ENCODE measurements at places on chromosomes 6 and 20. TPM values are rescaled to one million over a fixed set of nuclear protein-coding genes. Genes with fewer than 3 reads are reported as not detected.

The DLL1 gene
- 2.6 TPM for polyA plus RNA-seq

DNA sequence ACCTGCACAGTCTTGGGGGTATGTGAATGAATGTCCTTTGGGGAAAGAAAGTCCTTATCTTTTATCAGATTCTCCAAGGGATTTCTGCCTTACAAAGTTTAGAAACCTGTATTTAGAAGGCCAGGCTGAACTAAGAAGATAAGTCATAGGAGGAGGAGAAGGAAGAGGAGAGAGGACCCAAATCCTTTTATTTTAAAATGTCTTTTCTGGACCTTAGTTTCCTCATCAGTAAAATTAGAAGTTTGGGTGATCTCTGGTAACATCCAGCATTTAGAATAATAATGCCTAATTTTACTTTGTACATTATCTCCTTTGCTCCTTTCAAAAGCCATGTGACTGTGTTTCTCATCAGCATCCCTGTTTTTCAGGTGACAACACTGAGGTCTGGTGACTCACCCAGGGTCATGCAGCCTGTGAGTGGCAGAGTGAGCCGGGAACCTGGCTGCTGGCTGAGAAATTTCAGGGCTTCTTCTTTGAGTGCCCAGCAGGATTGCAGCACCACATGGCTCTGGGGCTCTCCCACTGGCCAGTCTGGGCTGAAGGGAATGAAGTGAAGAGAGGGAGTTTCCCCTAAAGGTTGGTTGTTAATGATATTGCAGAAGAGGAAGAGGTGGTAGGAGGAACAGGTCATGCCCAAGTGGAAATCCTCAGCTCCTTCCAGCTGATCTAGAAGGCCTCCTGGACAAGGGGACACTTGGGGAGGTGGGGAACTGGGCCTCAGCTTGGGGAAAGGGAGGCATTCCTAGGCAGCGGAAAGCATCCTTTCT lies 34.0 kb downstream of the VEGFA start:
- H3K27ac ChIP-seq = no peak overlapping the region
- H3K27me3 ChIP-seq = no peaks in the 10 kb centered on the region
- no peak for DNase-seq
- no peaks in the 10 kb centered on the region for H3K36me3 ChIP-seq

DNA sequence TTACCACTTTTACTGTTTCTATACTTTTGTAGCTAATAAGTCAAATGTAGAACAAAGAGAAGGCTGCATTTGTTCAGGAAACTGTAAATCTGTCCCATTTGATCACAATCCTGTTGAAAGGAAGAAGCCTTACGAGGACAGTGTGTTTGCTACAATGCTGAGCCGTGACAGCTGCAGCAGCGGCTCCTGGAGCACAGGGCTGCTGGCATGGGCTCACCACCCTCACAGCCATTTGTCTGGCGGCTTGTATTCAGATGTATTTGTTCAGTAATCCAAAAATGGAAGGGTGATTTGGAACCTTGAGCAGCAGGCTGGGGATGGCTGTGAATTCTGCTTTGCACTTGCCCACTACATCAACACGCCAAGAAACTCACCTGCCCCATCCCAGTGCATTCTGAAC lies 5.7 kb downstream of the TUBB2A start:
- peaks cover 63% of the 10 kb centered on the region for H3K36me3 ChIP-seq
- no peak overlapping the region for H3K27ac ChIP-seq
- no peaks in the 10 kb centered on the region for H3K4me1 ChIP-seq
- no peak overlapping the region for H3K4me3 ChIP-seq
- no peak for DNase-seq

DNA sequence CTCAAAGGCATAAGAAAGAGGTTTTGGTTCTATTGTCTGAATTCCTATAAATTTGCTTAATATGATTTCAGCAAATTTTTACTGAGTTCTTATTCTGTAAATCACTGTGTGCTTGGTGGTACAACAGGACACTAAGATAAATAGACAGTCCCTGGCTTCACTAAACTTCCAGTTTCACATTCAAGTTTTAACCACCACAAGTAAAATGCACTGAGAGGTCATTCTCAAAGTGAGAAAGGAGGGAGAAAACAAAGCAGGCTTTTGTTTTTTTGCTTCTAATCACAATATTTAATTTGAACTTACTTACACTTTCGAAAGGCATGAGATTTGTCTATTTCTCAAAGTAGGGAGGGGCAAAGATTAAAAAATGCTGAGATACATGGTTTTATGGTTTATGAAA lies 445.7 kb downstream of the CDC5L start:
- H3K27ac ChIP-seq = no peak overlapping the region
- peaks cover 5% of the 10 kb centered on the region for H3K4me1 ChIP-seq
- no peaks in the 10 kb centered on the region for H3K36me3 ChIP-seq

DNA sequence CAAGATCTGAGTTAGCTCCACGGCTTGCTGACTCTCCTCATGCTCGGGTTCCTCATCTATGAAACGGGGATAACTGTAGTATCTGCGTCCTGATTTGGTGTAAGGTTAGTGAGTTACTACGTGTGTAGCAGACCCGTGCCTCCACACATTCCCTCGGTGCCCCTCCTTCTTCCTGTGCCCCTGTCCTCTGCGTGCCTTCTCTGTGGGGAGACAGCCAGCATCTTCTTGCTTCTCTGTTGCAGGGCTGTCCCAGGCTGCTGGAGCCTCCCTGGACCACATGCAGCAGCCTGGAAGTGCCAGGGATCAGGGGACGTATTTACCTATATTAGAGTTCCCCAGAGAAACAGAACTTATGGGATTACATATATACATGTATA lies 128.6 kb upstream of the PRND start:
- peaks cover 4% of the 10 kb centered on the region for H3K27me3 ChIP-seq
- H3K36me3 ChIP-seq = no peaks in the 10 kb centered on the region
- no peak for DNase-seq
- no peak overlapping the region for H3K4me3 ChIP-seq
- no peak overlapping the region for H3K27ac ChIP-seq

DNA sequence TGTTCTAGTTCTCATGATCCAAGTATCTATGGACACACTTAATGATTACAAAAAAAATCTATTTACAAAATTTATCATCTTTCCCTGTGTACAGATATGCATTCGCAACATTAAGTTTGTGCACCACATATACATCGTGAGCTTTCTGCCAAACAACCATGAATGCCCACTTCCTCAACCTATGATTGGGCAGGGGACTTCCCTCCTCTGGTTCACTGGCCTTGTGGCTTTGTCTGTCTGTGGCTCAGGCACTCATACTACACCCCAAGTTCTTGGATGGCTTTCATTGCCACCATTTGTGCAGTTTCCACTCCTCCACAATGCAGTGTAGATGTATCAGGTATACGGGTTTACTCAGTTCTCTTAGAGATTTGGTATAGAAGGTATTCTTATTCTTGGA lies 74.9 kb downstream of the HS3ST5 start:
- H3K27me3 ChIP-seq = no peaks in the 10 kb centered on the region
- no peak for DNase-seq
- no peak overlapping the region for H3K27ac ChIP-seq
- no peaks in the 10 kb centered on the region for H3K4me1 ChIP-seq
- H3K4me3 ChIP-seq = no peak overlapping the region
- H3K36me3 ChIP-seq = no peaks in the 10 kb centered on the region

GRCh38 chr6:166394036-166394892 lies 11.5 kb upstream of the MPC1 start:
- H3K36me3 ChIP-seq = no peaks in the 10 kb centered on the region
- no peak overlapping the region for H3K27ac ChIP-seq
- no peak overlapping the region for H3K4me3 ChIP-seq
- H3K27me3 ChIP-seq = peaks cover 5% of the 10 kb centered on the region

All from heart right ventricle (tissue), 16 donors.